ENCODE measurements at places on chromosomes 4 and X.

DNA sequence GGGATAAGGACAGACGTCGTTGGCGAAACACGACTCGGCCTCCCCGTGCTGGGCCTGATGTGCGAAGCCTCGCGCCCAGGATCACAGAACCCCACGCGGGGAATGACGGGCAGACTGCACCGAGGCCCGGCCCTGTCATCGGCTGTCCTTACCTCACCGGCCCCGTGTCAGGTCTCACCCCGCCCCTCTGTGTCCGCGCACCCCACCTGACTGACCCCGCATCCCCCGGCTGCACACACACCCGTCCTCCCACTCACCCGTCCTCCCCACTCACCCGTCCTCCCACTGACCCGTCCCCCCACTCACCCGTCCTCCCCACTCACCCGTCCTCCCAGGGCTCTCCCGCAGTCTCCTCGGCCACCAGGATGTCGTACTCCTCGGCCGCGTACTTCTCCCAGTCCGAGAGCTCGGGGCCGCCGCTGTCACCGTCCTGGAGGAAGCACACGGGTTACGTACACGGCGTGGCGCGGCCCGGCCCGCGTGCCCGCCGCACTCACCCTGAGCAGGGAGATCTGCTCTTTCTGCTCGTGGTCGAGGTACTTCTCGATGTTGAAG is 19.8 kb upstream of the GTPBP6 start:
- DNase-seq = no peak

- DNase-seq = no peak
These were observed 169.9 kb downstream of the BANK1 start for GRCh38 chr4:101960431-101960830.

GRCh38 chr4:158484173-158484885 is 37.4 kb upstream of the RXFP1 start:
- DNase-seq = no peak

DNA sequence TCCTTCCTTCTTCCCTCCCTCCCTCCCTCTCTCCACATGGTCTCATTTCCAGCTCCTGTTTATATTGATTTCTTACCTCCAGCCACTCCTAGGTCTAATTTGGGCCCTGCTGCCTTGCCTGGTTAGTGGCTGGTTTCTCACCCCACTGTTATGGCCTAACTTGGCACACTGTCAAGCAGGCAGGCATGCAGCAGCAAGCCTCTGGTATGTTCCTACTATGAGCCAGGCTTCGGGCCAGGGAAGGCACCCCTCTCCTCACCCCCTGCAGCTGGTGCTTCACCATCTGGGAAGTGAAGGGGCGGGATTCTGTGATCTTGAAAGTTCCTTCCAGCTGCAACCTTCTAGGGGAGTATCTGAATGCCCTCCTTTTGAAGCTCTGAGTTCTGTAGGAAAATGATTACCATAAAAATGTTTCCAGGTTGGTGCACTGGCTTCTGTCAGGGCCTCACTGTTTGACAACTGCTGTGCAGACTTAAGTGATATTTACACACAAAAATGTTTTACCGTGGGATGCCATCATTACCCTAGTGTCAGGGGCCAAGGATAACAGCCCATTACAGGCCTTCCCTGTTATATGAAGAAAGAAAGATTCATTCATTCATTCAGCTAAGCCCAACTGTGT is 10.1 kb upstream of the VMA21 start:
- peak; percentile 89 for DNase-seq

DNA sequence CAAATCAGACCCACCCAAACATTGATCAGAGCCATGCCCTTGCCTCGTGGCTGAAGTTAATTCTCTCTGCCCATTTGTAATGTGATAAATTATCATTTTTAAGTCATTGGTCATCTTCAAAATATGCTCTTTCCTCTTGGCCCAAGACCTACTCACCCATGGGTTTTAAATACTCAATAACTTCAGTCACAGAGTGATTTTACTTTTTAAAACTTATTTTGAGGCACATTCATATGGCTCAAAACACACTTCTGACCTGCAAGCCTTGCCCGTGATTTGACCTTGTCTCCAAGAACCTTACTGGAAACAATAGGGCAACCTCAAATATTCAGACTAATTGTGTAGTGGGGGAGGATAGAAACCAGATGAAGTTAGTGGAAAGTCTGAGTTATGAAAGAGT is 176.2 kb upstream of the LNX1 start:
- no peak for DNase-seq

GRCh38 chrX:40112996-40113395 is 15.2 kb upstream of the BCOR start:
- no peak for DNase-seq
